ENCODE measurements at places on chromosomes 2 and 18.

DNA sequence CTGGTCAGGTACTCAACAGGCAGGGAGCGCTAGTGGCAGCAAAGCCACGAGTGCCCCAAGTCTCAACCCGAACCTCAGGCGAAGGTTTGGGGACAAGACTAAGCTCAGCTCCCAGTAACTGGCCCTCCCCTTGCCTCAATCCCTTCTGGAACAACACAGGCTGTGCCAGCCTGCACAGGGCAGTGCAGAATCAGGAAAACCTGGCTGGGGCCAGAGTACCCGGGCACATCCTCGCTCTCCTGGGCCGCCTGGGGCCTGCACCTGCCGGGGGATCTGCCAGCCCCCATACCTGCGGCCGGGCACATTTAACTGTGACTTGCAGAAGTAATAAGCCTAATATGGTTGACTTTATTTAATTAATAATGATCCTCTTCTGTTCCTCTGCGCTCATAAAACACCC is 60.6 kb downstream of the GBX2 start:
- no peak for DNase-seq

- DNase-seq, result no peak
Measured at GRCh38 chr2:61543062-61543461, 4.9 kb upstream of the XPO1 start.

- DNase-seq, result no peak
Measured at GRCh38 chr18:74826572-74826971, 228.9 kb downstream of the ZNF407 start.

GRCh38 chr2:240322231-240322955 is 113.1 kb upstream of the GPC1 start:
- no peak for DNase-seq

GRCh38 chr18:39455285-39455684 is 1889.7 kb upstream of the CELF4 start:
- DNase-seq, result no peak

DNA sequence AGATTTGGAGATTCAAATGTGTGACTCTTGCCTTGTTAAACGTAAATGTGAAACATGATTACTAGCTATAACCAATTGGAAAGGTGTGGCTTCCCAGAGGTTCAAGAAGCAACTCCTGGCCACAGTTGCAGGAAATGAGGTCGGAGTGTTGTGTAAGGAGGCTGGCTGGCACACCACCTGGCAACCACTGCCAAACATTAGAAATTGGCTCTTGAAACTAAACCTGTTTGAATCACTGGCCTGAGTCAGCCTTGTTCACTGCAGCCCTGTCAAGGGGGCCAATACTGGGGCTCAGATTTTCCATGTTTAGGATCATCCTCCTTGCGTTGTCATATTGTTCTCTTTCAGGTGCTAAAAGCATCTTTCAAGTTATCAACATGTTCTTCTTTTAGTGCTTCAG is 206.3 kb downstream of the ARL6IP6 start:
- no peak for DNase-seq

DNA sequence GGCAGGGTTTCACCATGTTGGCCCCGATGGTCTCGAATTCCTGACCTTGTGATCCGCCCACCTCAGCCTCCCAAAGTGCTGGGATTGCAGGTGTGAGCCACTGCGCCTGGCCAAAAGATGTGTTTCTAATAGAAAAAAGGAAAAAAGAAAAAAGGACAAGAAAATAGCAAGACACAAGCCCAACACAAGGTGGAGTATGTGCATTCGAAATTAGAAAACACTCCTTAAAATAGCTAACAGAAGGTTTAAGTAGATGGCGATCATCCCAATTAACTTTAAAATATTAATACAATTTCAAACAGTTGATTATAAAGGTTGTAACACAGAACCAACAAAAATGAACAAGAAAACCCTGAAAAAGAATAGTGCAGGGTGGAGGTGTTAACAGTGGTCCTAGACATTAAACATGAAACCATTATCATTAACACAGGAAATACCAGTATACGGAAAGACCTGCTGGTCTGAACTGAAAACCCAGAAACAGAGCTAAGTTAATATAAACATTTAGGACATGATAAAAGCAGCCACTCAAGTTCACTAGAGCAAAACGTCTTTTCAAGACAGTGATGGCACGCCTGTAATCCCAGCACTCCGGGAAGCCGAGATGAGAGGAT is 57.9 kb downstream of the HDLBP start:
- DNase-seq, result no peak

- no peak for DNase-seq
Measured at GRCh38 chr2:10371441-10372196, 68.9 kb downstream of the HPCAL1 start.

GRCh38 chr2:11583840-11584524 is 50.1 kb downstream of the GREB1 start:
- DNase-seq, result peak; percentile 55

DNA sequence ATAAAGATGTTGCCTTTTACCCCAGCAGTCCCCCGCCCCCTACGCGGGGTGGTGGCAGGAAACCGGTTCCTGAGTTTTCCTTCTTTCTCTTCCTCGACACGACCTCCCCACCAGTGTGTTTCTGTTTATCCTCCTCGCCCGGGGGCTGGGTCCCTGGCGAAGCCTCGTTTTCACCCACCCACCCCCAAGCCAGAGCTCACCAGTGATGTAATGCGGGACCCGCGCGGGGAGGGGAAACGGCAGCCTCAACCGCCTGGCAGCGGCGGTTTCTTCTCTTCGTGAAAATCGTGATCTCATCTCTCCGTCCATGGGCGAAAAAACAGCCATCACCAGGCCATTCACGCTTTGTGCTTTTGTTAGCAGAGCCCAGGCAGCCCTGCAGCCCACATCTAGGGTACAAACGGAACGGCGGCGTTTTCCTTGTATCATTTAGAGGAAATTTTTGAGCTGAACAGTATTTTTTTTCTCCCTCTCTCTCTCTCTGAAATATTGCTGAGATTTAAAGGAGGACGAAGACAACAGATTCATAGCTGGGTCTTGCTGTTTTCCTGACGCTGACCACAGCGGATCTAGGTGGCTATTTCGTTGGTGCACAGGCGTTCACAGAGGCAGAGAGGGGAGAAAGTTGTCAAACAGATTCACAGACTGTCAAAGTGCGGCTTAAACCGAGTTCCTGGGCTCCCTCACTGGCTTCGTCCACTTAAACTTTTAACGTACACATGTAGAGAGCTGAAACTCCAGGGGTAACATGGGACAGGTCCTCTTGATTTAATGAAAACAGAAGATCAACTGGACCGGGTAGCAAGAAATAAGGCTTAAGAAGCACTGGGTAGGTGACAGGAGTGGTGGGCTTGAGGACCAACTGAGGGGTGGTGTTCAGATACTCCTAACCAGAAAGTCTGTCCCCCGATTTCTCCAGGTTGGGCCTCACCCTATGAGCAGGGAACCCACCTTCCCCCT is 21.9 kb upstream of the PAX3 start:
- no peak for DNase-seq

DNA sequence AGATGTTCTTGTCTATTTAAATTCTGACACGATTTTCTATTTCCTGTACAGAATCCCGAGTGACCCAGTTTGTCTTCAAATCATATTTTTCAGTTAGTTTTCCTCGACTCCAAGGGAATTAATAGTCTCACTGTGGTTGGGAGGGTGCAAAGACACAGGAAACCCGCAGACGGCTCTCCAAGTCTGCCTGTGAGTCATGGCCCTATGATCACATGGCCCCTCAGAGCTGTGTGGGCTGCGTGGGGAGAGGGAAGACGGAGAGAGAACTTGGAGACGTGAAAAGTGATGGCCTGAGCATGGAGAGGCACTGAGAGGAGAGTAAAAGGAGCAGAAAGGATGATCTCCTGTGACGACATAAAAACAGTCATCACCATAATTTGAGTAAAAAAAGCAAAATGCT is 989.9 kb downstream of the DCDC2C start:
- no peak for DNase-seq

GRCh38 chr2:156396126-156396525 is 40.1 kb upstream of the GPD2 start:
- no peak for DNase-seq

- no peak for DNase-seq
Measured at GRCh38 chr18:57813245-57813644, 10.1 kb upstream of the ATP8B1 start.

DNA sequence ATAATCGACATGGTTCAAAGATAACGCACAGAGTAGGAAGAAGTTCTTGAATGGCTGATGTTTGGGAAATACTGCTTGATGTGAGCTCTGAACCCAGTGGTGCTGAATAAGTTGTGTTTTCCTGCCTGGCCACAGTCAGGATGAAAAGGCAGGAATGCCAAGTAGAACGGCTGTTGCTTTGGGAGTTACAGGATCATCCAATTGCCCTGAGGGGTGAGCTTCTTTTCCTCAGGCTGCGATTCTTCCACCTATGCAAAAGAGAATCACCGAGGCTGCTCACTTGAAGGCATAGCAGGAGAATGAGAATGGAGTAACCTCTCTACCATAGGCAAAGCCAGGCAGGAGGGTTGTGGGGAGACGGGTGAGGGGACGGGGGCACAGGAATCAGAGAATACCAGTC is 14.4 kb upstream of the IGFBP2 start:
- DNase-seq, result no peak

DNA sequence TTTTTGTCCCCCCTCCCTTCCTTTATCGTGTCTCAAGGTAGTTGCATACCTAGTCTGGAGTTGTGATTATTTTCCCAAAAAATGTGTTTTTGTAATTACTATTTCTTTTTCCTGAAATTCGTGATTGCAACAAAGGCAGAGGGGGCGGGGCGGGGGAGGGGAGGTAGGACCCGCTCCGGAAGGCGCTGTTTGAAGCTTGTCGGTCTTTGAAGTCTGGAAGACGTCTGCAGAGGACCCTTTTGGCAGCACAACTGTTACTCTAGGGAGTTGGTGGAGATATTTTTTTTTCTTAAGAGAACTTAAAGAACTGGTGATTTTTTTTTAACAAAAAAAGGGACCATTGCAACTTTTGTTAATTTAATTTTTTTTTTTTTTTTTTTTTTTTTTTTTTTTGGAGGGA is 2.1 kb downstream of the SOX11 start:
- no peak for DNase-seq
